Right lung (tissue), 10 donors: ENCODE measurements at places on chromosomes 7 and 10. TPM values are rescaled to one million over a fixed set of nuclear protein-coding genes. Genes with fewer than 3 reads are reported as not detected.

ANKRD30A gene
- polyA plus RNA-seq, result not detected

PDSS1 gene
- polyA plus RNA-seq, result 9.3 TPM

ADCY1 gene
- polyA plus RNA-seq, result 2.3 TPM

PPP2R2D gene
- polyA plus RNA-seq, result 32.9 TPM

GRCh38 chr10:15426558-15426957 is 55.5 kb upstream of the FAM171A1 start:
- DNase-seq, result no peak

- peak; percentile 52 for DNase-seq
Observed at GRCh38 chr10:101032637-101033224, 1.7 kb downstream of the SFXN3 start.

- no peak for DNase-seq
Observed at GRCh38 chr7:93228302-93228701, 2.0 kb upstream of the HEPACAM2 start.

- no peak for DNase-seq
Observed at GRCh38 chr7:41098402-41098801, 604.5 kb downstream of the INHBA start.

DNA sequence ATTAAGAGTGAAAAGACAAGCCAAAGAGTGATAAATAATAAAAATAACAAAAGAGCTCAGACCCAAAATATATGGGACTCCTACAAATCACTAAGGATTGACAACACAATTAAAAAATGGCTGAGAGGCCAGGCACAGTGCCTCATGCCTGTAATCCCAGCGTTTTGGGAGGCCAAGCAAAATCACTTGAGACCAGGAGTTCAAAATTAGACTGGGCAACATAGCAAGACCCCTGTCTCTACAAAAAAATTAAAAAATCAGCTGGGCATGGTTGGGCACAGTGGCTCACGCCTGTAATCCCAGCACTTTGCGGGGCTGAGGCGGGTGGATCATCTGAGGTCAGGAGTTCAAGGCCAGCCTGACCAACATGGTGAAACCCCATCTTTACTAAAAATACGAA is 137.3 kb downstream of the IDE start:
- DNase-seq, result no peak

DNA sequence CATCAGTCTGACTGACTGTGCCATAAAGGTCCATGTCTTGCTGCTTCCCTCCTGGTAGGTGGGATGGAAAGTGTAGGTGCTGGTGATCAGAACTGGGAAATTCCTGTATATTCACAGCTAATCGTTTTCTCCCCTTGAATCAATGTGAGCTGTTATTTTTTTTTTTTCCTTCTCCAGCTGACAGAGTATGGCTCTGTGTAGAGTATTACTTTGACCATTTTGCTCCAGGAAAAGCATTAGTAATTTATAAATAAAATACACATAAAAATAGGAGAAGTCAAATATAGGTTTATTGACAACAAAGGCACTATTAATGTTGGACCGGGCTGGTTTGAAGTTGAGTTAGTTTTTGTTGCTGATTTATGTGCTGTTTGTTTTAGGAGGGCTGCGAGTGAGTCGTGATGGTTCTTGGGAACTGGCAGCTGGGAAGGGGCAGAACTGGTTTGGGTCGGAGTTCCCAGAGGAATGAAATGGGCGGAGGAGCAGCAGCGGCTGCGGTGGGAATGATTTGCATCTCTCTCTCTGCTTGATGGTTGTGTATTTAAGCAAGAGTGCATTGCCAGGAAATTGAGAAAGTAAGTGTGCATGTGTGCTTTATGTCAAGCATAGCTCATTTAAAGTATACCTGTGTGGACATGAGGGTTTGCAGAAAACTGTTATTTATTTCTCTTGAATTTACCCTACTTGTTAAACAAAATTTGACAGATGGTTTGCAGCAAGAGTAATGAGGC is 80.9 kb downstream of the LRMDA start:
- no peak for DNase-seq
